Adipocyte (in vitro differentiated cells): ENCODE measurements at places on chromosomes 12 and 14.
A peak's percentile ranks its signal among the peaks of the same experiment; 100 is the strongest.

DNA sequence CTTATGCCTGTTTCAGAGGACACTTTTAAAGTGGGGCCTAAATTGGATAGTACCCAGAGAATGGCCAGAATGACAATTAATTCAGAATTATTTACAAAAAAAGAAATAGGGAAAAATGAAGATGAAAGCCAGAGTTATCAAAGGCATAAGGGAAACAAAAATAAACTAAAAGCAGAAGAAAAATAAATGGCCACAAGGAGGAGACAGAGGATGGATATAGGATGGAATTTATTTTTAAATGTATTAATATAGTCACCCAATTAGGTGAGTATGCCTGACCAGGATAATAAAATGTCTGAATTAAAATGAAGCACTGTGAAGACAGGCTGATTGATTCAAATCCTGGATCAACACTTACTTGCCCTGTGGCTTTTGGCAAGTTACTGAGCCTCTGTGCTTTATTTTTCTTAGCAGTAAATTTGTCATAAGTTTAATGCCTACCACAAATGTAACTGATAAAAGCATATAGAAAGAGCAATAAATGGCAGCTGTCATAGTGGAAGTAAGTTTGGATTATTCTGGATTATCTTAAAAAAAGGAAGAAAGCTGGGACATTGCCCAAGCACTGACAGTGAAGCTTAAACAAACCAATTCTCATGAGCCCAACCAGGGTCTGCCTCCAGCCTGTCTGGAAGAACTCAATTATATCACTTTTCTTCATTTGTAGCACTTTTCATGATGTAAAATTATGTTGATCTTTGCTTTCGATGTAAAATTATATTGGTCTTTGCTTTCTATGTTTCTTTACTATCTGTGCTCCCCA lies 3.5 kb downstream of the CLEC9A start:
- DNase-seq: peak; percentile 54

DNA sequence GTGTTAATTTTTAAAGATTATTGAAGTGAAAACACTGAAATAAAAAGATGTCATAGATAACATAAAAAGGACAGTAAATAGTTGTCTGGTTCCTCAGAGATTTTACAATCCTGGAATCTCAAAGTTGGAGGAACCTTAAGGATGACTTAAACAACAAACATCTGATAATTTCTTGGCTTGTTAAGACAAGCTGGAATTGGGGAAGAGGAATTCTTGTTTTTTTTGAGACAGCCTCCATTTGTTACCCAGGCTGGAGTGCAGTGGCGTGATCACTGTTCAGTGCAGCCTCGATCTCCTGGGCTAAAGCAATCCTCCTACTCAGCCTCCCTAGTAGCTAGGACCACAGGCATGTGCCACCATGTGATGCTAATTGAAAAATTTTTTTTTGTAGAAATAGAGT lies 2.3 kb downstream of the ZNF410 start:
- peak; percentile 23 for DNase-seq

- DNase-seq: no peak
Measured at GRCh38 chr12:49928471-49928870, 22.1 kb upstream of the AQP2 start.

- DNase-seq: no peak
Measured at GRCh38 chr12:103397536-103397935, 98.2 kb downstream of the C12orf42 start.

GRCh38 chr12:123860377-123860776 lies 98.3 kb downstream of the DNAH10 start:
- peak; percentile 20 for DNase-seq

GRCh38 chr12:120091371-120092090 lies 25.0 kb downstream of the RAB35 start:
- peak; percentile 22 for DNase-seq

DNA sequence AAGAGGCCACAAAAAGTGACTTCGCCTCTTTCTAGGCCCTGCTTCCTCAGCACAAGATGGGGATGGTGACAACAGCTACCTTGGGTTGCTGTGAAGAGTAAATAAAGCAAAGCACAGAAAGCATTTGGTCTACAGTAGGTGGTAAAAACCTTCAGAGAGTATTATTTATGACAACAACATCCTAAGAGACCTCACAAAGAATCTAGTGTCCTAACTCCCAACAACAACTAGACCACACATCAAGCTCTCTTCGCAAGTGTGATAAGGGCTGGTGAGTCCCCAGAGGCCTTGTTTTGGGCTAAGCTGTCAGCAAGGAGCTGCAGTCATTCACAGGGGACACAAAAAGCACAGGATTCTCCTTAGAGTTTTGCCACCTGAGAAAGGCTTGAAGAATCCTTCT lies 84.9 kb downstream of the EFCAB11 start:
- no peak for DNase-seq

DNA sequence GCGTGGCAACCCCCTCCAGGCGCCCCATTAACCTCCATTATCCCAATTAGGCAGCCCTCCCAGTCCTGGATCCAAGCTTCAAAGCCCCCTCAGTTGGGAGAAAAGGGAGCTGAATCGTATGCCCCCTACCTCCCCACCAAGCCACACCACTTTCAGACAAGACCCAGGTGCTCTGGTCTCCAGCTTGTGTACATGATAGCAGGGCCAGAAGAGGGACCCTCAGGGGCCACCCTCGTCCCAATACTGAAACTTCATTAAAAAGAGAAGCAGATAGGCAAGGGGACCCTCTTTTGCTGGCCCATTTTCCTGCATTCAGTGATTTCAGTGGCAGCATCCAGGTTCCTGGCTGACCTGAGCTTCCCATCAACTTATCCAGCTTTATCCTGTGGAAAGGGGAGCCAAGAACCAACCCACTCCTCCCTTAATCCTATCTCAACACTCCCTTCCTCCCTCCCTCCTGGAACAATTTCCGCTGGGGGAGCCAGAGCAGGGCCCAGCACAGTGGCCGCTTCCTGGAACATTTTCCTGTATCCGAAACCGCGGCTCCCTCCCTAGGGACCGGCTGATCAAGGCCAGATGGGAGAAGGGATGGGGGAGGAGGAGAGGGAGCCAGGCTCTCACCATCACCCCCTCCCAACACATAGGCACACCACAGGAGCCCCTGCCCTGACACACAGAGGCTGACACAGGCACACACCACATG lies 9.5 kb upstream of the SP7 start:
- DNase-seq: peak; percentile 50

- DNase-seq: no peak
Measured at GRCh38 chr14:72535485-72535884, 358.4 kb downstream of the DPF3 start.

DNA sequence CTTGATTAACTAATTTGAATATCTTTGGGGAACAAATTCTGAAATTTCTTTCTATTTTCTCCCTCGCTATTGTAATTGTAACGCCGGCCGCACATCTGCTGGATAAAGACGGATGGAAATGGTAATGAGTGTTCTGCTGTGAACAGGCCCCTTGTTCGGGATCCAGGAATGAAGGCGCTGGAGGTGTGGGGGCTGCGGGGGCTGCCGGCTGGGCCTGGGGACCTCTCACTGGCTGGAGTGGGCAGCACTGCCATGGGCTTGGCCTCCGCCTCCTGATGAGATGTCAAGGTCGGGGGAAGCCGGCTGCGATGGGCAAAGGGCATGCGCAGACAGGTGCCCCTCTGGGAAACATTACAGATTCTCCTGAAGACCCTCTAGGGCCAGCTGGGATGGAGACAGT lies 175.4 kb downstream of the PHETA1 start:
- no peak for DNase-seq

DNA sequence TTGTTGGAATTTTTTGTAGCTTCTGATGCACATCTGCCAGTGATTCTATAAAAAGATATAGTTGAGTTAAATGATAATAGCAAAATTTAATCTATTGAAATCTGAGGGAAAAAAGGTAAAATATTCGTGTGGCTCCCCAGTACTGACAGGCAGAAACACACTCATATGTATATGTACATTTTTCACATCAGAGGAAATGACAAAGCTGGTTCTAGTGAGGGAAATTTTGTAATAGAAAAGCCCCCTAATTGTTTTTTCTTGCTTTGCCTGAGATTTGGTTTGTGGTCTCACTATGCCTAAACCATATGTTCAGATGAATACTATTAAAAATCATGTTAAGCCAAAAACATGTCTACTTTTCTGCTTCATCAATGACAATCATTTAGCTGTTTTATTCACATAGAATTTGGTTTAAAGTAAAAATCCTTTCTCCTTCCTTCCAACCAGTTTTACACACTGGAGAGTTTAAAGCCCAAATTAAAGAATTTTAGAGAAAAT lies 203.5 kb downstream of the ANO6 start:
- DNase-seq: no peak

DNA sequence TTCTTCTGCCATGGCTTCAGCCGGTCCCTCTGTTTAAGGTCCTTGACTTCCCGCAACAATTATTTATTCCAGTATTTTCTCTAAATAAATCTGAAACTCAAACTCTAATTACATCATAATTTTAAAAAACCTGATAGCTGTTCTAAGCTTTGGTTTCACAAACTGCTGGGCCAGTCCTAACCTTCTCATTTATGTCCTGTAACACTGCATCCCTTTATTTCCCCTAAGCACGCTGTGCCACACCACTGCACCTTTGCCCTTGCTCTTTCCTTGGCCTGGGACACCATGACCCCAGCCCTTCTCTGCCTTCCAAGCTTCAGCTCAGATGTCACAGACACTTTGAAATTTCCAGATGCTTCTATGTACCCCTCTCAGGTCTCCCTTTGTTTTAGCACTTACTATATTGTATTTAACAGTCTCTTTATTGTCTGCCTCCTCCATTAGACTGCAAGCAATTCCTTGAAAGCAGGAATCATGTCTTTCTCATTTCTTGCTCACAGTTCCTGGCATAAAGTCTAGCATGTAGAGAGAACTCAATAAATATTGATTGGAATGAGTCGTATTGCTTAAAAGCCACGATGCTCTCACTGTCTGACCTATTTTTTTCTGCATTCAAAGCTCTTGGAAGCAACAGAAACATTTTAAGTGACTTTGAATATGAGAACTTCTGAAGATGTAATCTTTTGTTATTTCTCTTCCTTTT lies 111.1 kb downstream of the ERGIC2 start:
- no peak for DNase-seq

- no peak for DNase-seq
Measured at GRCh38 chr14:49767270-49767570, 733 bp upstream of the KLHDC2 start.

DNA sequence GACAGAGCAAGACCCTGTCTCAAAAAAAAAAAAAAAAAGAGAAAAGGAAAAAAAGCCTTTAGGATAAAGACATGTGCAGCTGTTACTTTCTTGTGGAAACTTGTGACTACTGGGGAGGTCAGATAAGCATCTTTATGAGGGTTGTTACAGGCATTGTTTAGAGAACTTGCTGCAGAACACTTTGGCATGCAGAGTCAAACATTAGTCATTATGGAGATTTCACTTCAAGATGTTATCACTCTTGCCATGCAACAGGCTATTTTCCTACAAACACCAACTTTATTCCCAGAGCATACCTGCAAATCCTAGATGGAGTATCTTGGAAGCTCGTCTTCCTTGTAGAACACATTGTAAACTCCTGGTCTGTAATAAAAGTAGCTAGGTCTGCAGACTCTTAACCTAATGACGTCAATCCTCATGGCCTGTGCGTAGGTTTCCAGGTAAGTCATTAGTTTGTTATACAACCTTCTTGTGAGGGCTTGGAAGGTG lies 36.3 kb upstream of the WDR89 start:
- DNase-seq: peak; percentile 73

DNA sequence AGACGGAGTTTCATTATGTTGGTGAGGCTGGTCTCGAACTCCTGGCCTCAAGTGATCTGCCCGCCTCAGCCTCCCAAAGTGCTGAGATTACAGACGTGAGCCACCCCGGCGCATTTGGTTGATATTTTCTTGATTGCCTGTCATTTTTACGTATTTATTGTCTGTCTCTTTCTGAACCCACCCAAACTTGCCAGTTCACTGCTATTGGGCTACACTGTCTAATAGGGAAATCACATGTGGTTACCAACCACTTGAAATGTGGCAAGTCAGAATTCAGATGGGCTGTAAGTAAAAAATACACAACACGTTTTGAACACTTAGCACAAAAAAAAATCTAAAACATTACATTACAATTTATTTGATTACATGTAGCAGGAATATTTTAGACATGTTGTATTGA lies 2.1 kb downstream of the WSB2 start:
- DNase-seq: no peak

GRCh38 chr14:78016532-78016931 lies 153.6 kb upstream of the NRXN3 start:
- DNase-seq: no peak

DNA sequence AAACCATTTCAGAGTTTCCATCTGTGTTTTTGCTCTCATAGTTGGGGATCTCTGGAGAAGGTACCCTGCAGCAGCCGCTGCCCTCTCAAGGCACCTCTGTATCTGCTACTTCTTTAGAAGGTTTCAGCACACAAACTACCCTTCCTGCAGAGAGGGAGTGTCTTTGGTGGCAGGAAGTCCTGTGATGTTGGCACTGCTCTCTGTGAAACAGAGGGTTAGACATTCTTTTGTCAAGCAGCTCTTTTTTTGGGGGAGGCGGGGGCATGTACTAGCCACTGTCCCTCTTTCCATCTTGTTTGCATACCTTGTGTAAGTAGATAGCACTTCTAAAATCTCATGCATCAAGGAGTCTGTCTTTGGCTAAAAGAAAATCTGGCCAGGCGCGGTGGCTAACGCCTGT lies 352.6 kb downstream of the BMP4 start:
- no peak for DNase-seq
